Stimulated activated CD8-positive, alpha-beta memory T cell treated with anti-CD3 and anti-CD28 coated beads, Interleukin-4, amount 100 ng/mL, for 1 hour (primary cell): ENCODE measurements at places on chromosomes 6 and 20.
A peak's percentile ranks its signal among the peaks of the same experiment; 100 is the strongest.

DNA sequence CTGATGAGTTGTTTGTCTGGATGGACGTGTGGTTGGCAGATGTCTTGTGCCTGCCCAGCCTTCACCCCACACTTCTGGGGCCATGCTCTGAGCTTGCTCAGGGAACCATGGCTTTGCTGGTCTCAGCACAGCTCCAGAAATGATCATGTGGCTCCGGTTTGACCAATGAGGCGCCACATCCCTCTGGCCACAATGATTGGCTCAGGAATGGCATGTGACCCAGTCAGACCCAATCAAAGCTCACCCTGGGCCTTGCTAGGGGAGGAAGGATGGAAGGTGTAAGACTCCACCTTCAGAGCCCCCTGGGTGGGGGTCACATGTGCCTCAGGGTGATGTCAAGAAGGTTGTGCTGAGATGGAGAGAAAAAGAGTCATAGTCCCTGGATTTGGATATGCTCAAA lies 281.6 kb upstream of the SULF2 start:
- DNase-seq: no peak

- no peak for DNase-seq
Observed at GRCh38 chr6:160274871-160275510, 16.4 kb upstream of the SLC22A2 start.

DNA sequence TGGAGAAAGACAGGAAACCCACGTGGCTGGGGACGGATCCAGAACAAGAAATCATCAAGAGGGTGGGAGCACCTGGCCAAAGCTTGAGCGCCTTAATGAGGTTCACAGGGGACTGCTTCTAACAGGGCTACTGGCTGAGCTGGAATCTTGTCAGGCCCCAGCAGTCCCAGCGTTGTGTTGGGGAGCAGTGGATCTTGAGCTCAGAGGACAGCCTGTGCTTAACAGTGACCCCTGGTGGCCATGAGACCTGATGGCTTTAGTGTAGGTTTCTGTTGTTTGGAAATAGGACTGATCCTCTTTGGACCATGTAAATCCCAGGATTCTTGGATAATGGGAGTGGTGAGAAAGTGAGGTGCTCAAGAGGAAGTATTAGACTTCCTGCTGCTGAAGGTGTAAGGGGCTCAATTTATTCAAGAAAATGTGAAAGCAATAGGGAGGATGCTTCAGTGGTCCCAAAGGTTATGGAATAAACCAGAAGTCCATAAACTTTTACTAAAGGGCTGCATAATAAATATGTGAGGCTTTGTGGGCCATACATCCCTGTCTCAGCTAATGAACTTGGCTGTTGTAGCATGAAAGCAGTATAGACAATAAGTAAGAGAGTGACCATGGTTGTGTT lies 216.2 kb downstream of the NFATC2 start:
- DNase-seq: peak; percentile 22

DNA sequence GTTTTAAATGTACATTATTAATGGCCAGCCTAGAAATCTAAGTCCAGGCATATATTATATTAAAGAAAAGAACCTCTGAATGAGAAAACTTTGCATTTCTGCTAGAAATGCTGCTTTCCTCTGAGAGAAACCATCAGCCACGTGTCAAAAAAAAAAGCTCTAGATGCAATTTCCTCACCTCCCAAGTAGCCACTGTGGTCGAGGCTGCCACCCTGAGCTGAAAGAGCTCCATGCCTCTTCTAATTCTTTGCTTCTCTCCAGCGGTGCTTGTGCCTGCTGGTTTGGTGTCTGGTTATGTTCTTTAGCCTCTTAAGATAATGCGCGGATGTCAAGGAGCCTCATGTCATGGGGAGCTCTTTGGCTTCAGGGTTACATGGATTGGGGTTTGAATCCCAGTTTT lies 316.0 kb downstream of the TFAP2C start:
- no peak for DNase-seq

- DNase-seq: no peak
Observed at GRCh38 chr6:83592770-83593394, 80.5 kb downstream of the PRSS35 start.

- no peak for DNase-seq
Observed at GRCh38 chr6:90596967-90597539, 10.2 kb upstream of the MAP3K7 start.

GRCh38 chr20:59375541-59375940 lies 75.1 kb downstream of the EDN3 start:
- no peak for DNase-seq

DNA sequence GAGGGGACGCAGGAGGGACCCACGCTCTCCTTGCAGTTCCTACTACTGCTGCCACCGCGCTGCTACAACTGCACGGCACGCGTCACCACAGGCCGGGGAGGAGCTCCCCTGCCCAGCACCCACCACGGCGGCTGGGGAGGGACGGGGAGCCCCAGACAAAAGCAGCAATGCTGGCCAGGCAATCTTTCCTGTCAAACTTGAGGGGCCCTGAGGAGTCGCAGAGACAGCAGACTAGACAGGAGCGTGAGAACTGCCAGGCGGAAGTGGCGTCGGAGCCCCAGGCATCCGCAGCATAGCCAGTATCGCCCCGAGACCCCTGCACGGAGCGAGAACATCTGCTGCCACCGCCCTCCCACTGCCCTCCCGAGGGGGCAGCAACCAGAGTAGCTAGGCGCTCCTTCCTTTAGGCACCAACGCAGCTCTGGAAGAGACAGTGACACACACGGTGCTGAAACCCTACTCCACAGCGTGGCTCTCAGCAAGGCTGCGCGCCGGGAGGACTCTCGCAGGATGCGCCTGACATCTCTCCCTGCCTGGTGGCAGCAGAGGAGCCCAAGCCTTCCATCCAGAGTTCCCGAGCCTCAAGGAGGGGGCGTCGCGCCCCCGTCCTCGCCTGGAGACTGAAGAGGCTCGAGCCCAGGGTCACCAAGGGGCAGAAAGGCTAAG lies 2.2 kb downstream of the TAF4 start:
- DNase-seq: no peak

DNA sequence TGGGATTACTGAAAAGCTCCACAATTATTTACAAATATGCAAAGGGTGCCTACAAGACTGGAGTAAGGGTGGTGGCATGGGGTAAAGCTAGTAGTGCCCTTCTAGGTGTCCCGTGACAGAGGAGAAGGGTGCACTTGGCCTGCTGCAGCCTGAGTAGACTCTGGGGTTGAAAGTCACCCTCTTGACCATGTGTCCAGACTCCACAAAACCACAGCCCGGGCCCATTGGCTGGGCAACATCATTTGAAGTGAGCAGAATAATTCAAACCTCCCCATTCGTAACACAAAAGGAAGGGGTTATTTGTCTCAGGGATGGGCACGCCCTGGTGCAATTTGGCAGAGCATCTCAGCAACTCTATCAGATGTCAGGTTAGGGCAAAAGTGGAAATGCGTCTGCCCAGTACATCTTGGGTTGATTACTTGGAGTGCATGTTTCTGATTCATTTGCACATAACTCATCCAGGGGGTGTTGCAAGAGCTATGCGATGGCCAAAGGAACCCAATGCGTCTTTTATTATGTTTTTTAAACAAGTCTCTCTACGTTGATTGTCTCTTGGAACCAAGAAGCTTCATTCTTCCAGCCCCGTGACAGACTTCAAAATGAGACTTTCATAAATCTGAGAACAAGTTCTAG lies 56.7 kb downstream of the ISM1 start:
- no peak for DNase-seq

DNA sequence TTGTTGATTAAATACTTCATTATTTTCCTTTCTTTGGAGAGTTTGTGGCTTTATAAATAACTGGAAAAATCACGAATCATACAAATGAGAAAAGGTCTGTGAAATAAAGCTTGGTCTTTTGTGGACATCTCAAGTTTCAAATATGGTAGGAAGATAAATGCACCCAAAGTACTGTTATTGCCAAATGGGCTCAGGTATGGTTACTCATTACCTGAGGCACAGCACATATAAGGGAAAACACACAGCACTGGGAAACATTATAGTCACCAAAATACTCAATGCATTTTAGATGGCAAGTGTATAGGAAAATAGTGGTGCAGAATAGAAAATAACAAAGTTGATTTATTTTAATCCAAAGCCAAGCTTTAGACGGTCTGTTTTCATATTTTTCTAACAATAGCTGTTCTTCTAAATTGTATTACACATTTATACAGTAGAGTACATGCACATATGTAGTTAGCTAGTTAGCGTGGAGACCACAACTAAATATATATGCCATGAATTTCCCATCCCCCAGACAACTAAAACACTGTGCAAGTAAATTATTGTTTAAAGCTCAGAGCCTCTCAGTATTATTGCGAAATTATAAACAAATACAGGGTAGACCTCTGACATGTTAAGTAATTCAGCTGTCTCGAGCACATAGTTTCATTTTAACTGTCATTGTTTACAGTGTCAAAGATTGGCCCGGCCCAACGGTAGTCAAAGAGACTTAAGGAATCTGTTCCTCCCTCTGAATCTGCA lies 336.0 kb downstream of the SYNE1 start:
- no peak for DNase-seq

DNA sequence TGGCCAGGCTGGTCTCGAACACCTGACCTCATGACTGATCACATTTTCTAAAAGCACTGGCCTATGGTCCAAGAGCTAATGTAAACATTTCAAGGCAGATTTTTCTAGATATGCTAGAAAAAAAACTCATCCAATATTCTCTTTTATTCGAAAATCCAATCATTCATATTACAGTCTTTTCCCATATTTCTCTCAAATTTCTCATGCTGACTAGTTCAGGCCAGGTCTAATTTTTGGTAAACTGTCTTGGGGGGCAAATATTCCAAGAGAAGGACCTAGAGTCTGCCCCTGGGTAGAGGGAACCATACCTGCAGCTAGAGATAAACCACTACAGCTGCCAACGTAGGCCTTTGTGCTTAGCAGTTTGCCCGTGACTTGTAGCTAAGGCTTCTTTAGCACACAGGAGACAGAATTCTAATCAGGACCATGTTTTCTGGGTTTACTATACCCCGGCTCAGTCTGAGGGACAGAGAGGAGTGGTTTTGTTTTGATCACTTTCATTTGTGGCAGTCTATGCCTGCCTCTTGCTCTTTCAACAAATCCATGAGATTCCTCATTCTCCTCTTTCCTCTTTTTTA lies 71.8 kb upstream of the CITED2 start:
- DNase-seq: no peak

DNA sequence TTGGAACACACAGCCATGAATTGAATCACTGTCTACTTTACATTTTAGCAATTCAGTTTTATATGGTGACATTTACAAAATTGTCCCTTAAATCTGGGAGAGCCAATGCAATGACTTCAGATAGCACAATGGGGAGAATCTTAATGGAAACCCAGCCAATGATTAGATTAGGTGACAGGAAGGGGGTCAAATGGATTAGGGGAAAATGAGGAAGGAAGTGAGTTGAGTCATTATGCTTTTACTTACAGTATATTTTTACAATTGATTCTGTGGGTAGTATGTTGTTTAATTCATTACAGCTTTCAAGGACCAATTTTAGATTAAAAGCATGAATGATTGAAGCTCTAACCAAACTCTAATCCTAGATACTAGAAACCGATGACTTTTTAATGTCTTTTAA lies 229.8 kb downstream of the SOX4 start:
- no peak for DNase-seq

DNA sequence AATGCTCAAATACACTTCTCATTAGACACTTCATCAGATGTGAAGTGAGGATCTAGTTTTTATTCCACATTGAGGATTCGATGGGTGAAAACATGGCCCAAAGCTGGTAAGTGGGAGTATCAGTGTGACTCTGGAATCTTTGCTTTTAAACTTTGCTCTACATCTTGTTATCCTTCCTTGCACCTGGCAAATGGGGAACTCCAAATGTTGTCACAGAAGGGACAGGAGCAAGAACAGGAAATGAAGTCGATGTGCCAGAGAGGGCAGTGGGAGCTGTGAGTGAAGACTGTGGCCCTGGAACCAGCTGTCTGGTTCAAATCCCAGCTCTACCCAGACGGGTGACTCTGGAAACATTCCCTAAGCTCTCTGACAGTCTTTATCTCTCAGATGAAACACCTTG lies 86.7 kb upstream of the AGPAT4 start:
- no peak for DNase-seq

- no peak for DNase-seq
Observed at GRCh38 chr20:46688151-46689081, 828 bp downstream of the TP53RK start.

DNA sequence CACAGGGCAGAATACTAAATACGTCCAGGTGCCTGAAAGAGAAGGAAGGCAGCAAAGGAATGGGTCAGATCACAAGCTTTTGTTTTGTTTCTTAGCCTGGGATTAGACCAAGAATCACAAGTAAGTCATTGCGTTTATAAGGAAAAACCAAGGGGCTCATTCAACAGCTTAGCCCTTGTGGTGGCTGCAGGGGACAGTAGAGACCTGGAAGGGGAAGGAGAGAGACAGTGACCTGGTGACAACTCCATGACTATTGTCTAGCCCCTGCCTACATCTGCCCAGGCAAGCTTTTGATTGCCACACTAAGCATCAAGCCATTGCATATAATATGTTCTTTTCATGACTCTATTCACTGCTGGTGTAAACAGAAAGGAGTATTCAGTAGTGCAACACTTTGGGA lies 30.2 kb upstream of the TBC1D7 start:
- no peak for DNase-seq

GRCh38 chr20:4926531-4927156 lies 74.7 kb downstream of the SLC23A2 start:
- DNase-seq: no peak

DNA sequence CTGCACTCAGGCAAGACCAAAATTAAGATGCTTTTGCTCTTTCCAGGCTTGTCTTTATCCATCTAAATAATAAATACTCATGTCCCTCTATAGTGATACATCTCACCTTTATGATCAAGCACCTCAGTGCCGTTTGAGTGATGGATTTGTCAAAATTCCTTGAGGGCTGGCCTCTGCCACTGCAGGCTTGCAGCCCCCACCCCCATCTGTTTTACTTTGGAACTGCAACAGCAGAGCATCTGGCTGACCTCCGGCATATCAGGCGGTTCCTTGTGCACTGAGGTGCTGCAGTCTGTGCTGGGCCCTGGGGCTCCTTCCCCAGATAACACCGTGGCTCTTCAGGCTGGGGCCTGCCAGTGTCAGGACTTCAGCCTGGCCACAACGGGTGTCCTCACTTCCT lies 386.9 kb downstream of the CDH26 start:
- DNase-seq: no peak

GRCh38 chr20:20856306-20856705 lies 143.9 kb upstream of the RALGAPA2 start:
- DNase-seq: no peak

DNA sequence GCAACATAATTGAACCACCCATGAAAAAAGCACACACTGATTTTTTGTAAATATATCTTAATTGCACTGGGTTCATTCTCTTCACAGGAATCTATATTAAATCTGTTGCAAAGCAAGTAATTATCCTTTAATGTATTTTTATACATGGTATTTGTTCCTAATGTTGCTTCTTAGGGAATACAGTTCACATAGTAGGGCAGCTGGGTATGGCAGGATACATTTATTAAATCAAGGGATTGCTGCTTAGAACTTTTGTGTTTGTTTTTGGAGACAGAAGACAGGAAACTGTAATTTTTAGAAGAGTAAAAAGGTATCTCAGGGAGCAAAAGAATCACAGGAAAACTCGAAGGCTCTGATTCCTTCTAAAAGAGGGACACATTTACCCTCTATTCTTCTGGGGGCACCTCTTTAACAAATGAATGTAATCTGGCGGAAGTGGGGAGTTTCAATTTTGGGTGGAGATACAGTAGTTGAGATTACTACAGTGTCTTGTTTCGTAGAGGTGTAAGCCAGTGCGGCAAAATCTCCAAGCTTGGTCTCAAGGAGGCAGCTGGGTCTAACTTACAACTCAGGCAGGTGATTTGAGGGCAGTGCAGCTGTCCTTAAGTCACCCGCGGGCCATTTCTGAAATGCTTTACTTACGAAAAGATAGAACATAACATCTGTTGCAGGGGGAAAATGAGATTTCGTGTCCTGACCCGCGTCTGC lies 812 bp upstream of the SMIM13 start:
- no peak for DNase-seq

GRCh38 chr20:24980291-24981053 lies 12.1 kb downstream of the APMAP start:
- no peak for DNase-seq
